Activated CD4-positive, alpha-beta T cell treated with anti-CD3 and anti-CD28 coated beads, Interleukin-2, amount 50 U/mL, for 48 hours (primary cell): ENCODE measurements at places on chromosomes 3 and 15.
A peak's percentile ranks its signal among the peaks of the same experiment; 100 is the strongest.

GRCh38 chr3:7695049-7695448 is 806.6 kb upstream of the LMCD1 start:
- DNase-seq, result no peak

DNA sequence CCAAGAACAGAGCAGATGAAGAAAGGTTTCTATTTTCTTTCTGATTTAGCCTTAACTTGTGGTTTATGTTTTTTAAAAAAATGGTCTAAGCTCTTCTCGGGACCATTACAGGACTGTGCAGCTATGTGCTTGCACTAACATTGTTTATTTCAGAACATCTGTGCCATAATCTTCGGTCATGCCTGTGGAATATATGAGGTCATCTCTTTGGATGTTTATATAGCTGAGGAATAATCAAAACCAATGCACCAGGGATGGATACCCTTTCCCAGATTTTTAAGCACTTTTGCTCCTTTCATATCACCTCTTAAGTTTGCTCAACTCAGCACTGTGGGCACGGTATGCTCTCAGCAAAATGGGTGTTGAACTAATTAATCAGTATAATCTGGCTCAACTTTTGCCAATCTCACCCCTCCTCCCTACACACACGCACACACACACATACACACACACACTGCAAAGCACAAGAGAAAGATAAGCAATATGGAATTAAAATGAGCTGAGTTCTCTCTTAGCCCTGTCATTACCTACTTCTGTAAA is 268.5 kb upstream of the TMC3 start:
- no peak for DNase-seq

GRCh38 chr3:87270908-87271700 is 5.3 kb downstream of the POU1F1 start:
- DNase-seq, result no peak

- no peak for DNase-seq
Observed at GRCh38 chr15:47384341-47384740, 333.0 kb upstream of the SEMA6D start.

DNA sequence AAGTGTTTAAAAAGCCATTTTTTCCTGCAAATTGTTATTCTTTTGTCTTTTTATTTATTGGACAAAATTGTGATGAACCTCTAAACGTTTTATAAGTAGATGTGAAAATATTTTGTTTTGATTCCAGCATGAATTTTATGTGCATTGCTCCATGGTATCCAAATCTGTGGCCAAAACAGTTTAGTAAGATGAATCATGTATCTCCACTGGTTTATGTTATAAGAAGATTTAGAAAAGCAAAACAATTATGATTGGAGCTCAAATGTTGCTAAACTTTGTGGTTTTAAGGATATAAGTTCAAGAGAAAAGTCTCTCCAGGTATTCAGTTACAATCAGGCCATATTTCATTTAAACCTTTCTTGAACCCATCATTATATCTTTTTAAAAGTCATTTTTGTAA is 80.9 kb downstream of the NECTIN3 start:
- no peak for DNase-seq

DNA sequence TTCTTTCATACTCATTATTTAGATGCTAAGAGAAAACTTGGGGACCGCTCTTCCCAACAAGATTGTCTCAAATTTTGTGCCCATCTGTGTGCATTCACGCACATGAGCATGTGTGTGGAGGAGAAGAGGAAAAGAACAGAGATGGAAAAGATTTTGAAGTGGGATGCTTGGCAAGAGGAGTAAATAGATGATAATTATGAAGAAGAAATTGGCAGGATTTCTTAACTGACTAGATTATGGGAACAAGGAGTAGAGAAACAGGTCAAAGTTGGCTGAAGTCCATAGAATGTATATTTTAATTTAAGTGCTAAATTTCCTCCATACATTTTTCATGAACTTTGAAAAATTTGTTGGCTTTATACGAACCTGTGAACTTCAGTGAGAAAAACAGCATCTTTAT is 100.1 kb downstream of the ZNF609 start:
- DNase-seq, result no peak

DNA sequence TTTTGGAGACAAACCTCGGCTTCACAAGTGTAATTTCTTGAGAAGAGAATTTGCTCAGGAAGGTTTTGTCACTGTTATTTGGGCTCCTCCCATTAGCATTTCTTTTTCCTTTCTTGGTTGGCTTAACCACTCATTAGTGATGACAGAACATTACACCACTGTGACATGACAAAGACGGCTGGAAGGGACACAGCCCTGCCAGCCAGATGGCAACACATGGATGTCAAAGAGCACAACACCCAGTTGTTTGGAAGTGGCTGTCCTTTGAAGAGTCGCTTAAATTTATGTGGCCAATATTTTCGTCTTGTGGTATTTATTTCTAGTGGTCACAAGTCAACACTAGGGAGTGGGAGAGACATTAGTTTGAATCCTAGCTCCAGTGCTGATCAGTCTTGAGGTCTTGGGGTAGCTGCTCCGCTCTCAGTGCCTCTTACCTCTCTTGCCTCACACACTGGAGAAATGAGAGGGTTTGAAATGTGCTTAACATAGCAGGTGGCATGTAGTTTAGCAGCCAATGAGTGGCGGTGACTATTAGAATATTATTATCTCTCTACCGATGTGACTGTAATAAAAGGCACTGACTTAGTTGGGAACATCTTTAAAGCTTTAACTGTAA is 92.8 kb downstream of the FRMD4B start:
- DNase-seq, result no peak

GRCh38 chr3:9721700-9722060 is 9.9 kb upstream of the BRPF1 start:
- DNase-seq, result no peak

DNA sequence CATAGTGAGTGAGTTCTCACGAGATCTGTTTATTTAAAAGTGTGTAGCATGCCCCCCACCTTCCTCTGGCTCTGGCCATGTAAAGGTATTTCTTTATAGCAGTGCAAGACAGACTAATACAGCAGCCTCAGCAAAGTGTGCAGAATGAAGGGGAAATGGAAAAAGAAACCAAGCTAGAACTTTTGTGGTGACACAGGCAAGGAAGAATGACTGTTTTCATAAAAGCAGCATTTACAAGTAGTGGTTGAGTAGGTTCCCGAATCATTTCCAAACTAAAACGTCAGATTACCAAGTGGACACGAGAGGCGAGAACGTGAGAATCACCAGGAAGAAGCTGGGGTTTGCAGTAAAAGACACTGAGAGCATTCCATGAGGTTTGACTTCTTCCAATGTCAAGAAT is 100.2 kb upstream of the AKAP13 start:
- DNase-seq, result no peak

- no peak for DNase-seq
Observed at GRCh38 chr15:84671211-84671610, 13.2 kb upstream of the NMB start.

DNA sequence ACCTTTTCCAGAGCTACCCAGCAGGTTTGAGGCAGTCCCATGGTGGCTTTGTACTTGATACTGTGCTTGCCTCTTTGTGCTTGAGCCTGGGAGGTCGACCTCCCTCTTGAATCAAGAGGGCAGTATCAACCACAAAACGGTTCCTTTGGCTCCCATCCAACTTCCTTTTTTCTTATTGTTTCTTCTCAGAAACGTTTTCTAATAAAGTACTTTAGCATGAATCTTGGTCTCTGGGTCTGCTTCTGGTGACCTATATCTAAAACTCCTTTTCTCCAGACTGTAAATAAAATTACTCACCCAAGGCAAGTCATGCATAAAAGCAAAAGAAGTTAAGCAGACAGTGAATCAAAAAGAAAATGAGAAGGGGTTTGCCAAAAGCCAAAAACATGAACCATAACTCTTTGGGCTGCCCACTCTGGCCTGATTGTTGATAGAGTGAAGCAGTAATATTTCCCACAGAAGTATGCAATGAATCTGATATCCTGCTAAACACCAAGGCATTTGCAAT is 112.2 kb upstream of the SLC4A7 start:
- DNase-seq, result peak; percentile 6

DNA sequence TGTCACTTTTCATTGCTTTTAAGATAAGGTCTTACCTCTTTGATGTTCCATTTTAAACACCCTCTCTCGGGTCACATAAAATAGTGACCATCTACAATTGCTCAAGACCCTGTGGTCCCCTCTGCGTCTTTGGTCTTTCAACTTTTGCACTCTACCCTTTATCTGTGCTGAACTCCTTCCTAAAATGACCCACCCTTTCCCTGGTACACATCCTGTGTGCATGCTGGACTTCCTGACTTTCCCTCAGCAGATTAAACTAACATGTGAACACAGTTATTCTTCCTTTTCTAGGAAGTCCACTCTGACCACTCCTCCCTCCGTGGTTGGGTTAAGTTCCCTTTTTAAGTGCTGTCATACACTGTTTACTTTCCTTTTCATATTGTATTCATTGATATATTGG is 414.2 kb downstream of the GABRB3 start:
- no peak for DNase-seq

GRCh38 chr15:31489801-31490646 is 163.4 kb downstream of the KLF13 start:
- peak; percentile 37 for DNase-seq

DNA sequence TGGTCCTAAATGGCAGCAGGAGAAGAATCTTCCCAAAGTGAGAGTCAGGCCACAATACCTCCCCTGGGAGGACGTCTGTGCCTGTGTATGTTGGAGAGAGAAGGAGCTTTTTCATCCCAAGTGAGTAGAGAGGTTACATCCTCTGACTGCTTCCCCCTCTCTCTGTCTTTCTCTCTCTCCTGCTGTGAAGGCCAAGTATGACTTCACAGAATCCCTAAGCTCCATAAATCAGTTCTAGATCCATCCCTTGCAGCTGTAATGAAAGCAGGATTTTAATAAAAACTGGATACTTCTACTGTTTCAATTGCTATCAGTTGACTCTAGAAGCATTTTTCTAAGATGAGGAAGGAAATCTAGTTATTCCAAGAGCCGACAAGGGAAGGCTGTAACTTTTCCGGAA is 389.1 kb upstream of the PROK2 start:
- no peak for DNase-seq

DNA sequence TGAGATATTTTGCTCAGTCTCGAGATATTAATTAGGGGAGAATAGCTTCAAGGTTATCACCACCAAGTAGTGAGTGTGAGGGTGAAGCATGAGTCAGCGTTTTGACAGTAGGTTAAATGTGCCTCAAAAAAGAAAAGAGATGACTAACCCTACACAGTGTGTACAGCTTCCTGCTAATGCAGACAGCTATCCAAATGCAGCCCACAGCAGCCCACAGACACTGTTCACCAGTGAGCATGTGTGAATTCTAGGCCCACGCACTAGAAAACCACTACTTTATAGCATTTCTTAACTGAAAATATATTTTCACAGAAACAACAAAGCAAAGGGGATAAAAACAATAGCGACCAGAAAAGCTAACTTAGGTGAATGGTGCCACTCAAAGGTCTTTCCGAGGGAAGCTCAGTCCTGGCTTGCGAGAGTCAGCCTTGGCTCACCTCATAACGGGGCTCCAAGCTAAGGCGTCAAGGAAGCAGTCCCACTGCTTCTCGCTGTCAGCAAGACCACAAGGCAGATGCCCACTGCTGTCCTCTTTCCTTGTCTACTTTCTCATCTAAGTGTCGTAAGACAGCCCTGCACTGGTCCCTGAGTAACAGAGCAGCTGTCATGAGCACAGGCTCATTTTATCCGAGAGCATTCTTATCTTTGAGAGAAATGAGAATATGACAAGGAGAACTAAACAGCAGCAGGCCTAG is 47.6 kb downstream of the TXNRD3 start:
- peak; percentile 3 for DNase-seq

DNA sequence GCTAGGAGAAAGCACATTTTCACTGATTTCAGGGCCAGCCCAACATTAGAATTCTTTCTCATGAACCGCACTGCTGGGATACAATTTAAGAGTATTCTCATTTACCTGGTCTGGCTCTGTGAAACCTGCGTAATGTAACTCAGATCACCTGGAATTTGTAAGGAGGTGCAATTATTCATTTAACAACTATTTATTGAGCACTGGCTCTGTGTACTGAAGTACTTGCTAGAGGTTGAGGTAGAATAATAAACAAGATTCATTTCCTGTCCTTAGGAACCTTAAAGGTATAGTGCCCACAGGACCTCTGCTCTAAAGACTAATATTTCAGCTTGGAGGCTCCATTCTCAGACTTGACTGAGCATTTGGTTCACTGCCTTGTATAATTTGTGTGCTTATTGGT is 242.2 kb upstream of the ZPLD1 start:
- no peak for DNase-seq

DNA sequence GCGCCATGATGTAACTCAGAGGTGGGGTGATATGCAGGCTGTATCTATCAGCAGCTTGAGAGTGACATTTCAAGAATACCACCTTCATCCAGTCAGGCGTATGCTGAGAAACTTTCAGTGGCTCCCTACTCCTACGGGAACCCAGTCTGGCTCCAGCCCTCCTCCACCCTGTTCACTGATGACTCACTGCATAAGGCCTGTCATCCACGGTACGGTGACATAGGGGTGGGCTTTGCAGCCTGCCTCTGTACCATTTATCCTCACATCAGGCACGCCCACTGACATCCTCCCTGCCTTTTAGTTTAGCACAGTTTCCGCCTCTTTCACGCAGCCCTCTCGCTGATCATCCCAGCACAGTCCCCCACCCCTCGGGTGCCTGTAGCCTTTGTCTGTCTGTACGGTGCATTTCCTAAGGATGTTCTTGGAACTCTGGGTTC is 11.7 kb downstream of the PXYLP1 start:
- peak; percentile 60 for DNase-seq

DNA sequence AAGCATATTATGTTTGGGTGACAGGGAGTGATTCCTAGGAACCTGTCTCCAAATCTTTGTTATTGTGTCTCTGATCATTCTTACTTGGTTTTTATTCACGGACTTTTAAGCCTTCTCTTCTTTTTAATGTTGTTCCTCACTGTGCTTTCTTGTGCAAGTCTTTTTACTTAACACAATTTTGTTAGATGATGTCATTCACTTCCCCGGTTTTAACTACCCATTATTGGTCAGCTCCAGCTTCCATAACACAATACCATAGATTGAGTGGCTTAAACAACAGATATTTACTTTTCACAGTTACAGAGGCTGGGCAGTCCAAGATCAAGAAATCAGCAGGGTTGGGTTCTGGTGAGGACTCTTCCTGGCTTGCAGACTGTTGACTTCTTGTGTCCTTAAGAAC is 436.3 kb upstream of the CBLB start:
- DNase-seq, result no peak

DNA sequence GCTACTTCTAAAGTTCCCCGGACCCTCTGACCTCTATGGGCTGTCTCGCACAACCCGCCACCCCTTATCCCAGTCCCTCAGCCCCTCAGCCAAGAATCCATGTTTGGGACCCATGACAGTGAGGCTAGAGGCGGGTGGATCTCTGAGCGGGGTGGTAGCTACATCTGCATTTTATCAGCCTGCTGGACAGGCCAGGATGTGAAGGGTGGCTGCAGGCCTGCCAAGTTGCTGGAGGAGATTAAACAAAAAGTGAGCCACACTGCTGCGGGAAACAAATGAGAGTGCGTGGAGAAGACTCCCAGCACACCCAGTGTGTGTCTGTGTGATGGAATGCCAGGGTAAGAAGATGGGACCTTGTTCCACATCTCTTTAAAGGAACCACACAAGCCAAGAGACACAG is 51.1 kb upstream of the SPATA12 start:
- no peak for DNase-seq
